ENCODE measurements at places on chromosomes 5 and 9.

DNA sequence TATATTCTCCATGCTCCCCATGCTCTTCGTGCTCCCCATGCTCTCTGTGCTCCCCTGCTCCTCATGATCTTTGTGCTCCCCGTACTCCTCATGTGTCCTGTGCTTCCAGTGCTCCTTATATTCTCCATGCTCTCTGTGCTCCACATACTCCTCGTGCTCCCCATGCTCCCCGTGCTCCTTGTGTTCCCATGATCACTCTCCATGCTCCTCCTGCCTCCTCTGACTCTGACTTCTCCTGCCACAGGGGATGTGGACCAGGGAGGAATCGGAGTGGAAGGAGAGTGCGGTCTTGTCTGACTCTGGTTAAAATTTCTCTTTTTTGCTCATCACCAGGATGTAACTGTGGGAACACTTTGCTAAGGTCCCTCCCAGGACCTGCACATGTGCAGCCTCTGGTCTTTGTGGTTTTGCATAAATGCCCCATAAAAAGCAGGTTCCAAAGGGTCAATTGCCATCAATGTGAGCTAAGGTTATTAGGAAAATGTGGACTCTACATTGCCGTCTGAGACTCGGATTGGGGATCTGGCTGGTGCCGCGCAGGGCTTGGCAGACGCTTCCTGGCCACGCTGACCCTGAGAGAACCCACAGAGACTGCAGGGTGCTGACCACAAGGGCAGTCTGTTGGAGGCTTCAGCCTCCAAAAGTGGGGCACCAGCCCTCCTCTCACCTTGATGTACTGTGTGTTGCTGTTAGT, 52.5 kb downstream of the TRIP13 start:
- H3K36me3 ChIP-seq: no peaks in the 10 kb centered on the region
- H3K27ac ChIP-seq: no peak overlapping the region
- no peaks in the 10 kb centered on the region for H3K4me1 ChIP-seq
- no peak overlapping the region for H3K4me3 ChIP-seq

DNA sequence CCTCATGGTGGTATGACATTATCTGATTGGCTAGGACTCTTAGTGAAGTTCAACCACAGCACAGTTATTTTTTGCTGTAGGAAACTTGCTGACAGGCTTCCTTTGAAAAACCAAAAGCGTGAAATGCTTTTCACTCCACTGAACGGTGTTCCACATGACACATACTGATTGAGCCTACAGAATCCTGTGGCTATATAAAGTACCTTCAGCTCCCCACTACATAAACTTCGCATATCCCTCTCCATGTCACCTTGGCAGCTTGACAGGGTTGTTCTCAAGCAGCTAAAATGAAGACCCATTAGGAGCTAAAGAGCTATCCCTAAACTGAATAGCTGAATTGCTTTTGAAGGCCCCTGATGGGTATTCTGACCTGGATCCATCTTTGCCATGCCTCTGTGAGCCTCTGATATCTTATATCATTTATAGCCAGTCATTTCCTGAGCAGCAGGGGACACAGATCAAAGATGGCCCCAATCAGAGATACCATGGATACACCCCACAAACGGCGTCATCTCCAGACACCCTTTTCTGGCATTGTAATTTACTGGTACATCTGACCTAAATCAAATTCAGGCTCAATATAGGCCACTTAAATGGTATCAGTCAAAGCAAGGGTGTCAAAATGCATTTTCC, 91.5 kb downstream of the APBA1 start:
- no peak overlapping the region for H3K4me3 ChIP-seq
- no peak overlapping the region for H3K27ac ChIP-seq
- H3K36me3 ChIP-seq: no peaks in the 10 kb centered on the region

DNA sequence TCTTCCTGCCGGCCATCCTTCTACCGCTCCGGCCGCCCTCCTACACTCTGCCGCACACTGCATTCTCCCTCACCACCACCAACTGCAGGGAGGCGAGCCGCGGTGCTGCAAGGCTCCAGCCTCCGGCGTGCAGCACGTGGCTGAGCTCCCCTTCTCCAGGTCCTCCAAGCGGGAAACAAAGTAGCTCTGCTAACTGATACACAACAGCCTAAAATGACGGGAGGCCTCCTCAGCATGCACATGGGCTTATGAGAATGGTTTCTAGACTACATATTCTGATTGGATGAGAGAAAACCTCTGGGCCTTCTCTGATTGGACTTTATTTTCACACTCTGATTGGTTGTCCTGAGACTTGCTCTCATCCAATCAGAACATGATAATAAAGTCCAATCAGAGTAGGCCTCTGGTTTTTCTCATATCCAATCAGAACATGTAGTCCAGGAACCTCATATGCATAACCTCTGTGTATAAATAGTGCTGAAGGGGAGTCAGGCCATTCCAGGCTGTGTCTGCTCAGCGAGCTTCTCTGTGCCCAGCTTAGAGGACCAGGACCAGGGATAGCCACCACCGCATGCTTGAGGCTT, 27.0 kb upstream of the ZNF354B start:
- H3K27ac ChIP-seq: no peak overlapping the region
- DNase-seq: no peak
- no peaks in the 10 kb centered on the region for H3K27me3 ChIP-seq
- no peaks in the 10 kb centered on the region for H3K36me3 ChIP-seq

DNA sequence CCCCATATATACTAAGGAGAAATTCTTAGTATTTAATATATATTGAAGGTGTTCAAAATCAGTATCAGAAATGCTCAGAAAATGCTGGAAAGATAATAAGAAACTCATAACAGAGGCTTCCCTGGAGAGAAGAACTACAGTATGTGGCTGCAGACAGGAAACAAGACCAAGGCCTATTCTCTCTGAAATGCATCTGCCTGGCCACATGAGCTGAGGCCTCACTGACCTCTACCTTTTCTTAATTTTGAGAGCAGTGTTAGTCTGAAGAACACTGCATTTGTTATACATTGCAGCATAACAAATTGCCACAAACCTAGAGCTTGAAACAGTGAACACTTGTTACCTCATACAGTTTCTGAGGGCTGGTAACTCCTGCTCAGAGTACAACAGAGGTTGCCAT, 133.4 kb upstream of the SPEF2 start:
- no peaks in the 10 kb centered on the region for H3K4me1 ChIP-seq
- H3K27ac ChIP-seq: no peak overlapping the region
- H3K36me3 ChIP-seq: no peaks in the 10 kb centered on the region

- H3K36me3 ChIP-seq: no peaks in the 10 kb centered on the region
- H3K27me3 ChIP-seq: no peaks in the 10 kb centered on the region
- no peak for DNase-seq
- H3K4me1 ChIP-seq: no peaks in the 10 kb centered on the region
Measured at GRCh38 chr5:167850911-167851310, 440.5 kb upstream of the WWC1 start.

GRCh38 chr5:127885176-127885575, 182.0 kb downstream of the CCDC192 start:
- DNase-seq: no peak
- H3K4me1 ChIP-seq: no peaks in the 10 kb centered on the region
- H3K27ac ChIP-seq: no peak overlapping the region
- H3K4me3 ChIP-seq: no peak overlapping the region

GRCh38 chr5:55570570-55570969, 35.8 kb upstream of the PLPP1 start:
- H3K4me3 ChIP-seq: no peak overlapping the region
- DNase-seq: no peak
- no peaks in the 10 kb centered on the region for H3K36me3 ChIP-seq
- H3K27me3 ChIP-seq: no peaks in the 10 kb centered on the region
- H3K27ac ChIP-seq: no peak overlapping the region

GRCh38 chr5:66824476-66824875, 228.3 kb downstream of the MAST4 start:
- H3K4me3 ChIP-seq: no peak overlapping the region
- peaks cover 12% of the 10 kb centered on the region for H3K4me1 ChIP-seq
- no peak for DNase-seq
- no peak overlapping the region for H3K27ac ChIP-seq
- H3K36me3 ChIP-seq: no peaks in the 10 kb centered on the region

DNA sequence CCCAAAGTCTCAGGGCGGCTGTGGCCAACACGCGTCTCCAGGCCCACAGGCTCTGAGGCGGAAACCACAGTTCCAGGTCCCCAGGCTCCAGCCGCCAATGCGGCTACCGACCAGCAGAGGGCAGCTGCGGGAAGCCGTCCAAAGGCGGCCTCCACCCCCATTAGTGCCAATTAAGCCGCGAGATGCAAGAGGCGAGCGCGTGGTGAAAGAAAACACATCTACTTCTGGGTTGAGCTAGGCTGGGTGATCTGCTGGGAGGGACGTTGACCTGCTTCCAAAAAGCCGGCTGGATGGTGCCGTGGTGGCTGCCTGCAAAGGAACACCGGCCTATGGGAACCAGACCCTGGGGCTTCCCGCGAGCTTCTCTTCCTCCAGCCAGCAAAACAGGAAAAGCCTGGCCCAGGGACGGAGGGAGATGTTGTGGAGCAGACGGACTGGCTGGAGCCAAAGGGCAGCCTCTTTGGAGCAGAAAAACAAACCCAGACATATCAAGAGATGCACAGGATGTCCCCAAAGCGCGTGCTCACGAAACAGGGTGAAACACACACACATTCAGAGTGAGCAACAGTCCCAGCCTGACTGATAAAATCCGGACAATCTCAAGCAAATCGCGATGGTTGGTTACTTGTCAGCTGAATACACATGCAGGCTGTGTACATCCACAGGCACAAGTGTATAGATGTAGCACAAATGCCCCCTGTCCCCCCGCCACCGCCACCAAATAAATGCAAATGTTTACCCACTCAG, 187.1 kb upstream of the BRINP1 start:
- no peaks in the 10 kb centered on the region for H3K27me3 ChIP-seq
- no peak overlapping the region for H3K27ac ChIP-seq
- DNase-seq: no peak
- H3K4me3 ChIP-seq: no peak overlapping the region
- no peaks in the 10 kb centered on the region for H3K36me3 ChIP-seq
- H3K4me1 ChIP-seq: no peaks in the 10 kb centered on the region

GRCh38 chr5:132998556-132998955, 27.8 kb downstream of the ZCCHC10 start:
- no peaks in the 10 kb centered on the region for H3K36me3 ChIP-seq
- DNase-seq: no peak
- no peaks in the 10 kb centered on the region for H3K27me3 ChIP-seq

DNA sequence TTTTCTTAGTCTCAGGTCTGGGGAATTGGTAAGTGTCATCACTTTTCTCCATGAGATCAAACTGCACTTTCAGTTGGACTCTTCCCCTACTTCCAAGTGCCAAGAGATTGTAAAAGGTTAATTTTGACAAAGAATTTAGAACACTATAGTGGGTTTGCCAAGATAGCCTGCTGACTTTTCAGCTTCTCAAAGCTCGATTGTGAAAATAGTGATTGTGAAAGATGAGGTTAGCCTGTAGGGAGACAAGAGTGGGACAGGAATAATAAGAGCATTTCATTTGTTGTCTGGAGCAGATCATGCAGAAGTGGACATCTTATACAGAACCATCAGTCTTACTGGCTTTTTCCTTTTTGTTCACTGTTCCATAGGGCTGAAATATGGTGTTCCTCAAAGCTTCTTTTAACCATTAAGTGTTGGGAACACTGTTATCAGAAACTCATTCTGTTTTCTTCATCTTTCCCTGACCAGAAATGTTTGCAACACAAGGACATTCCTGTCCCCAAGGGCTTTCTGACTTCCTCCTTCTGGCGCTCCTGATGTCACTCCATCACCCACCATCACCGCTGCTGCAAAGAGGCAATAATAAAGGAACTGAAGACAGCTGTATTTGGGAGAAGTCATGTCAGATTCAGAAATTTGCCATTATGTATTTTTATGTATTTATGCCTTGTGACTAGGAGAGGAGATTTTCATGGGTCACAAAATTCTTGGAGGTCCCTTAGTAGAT, 11.6 kb upstream of the SPTAN1 start:
- H3K36me3 ChIP-seq: peaks cover 27% of the 10 kb centered on the region
- no peak overlapping the region for H3K4me3 ChIP-seq
- no peak overlapping the region for H3K27ac ChIP-seq
- H3K4me1 ChIP-seq: no peaks in the 10 kb centered on the region
- H3K27me3 ChIP-seq: no peaks in the 10 kb centered on the region
- no peak for DNase-seq

GRCh38 chr9:97384406-97385262, 27.3 kb upstream of the TDRD7 start:
- H3K36me3 ChIP-seq: no peaks in the 10 kb centered on the region
- no peak overlapping the region for H3K27ac ChIP-seq
- no peaks in the 10 kb centered on the region for H3K27me3 ChIP-seq
- no peak for DNase-seq
- H3K4me3 ChIP-seq: no peak overlapping the region
- H3K4me1 ChIP-seq: no peaks in the 10 kb centered on the region

DNA sequence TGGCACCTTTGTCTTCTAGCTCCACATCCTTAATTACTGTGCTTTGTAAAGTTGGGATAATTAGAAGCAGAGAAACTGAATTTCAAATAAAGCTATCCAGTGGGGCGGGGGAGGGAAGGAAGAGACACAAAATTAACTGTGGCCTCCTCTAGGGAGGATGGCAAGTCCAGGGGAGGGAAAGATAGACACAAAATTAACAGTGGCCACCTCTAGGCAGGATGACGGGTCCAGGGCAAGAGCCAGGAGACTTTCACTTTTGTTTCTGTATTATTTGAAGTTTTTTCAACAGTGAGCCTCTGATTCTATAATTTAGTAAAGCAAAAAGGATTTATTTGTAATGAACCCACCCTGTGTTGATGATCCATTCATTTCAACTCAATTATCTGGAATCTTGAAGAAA, 335.9 kb downstream of the MSX2 start:
- no peak overlapping the region for H3K27ac ChIP-seq
- H3K4me3 ChIP-seq: peak overlapping the region; percentile 31
- H3K27me3 ChIP-seq: no peaks in the 10 kb centered on the region
- no peaks in the 10 kb centered on the region for H3K36me3 ChIP-seq
- no peak for DNase-seq

GRCh38 chr9:134294153-134295071, 31.8 kb upstream of the RXRA start:
- DNase-seq: no peak
- H3K27me3 ChIP-seq: no peaks in the 10 kb centered on the region
- no peaks in the 10 kb centered on the region for H3K36me3 ChIP-seq

DNA sequence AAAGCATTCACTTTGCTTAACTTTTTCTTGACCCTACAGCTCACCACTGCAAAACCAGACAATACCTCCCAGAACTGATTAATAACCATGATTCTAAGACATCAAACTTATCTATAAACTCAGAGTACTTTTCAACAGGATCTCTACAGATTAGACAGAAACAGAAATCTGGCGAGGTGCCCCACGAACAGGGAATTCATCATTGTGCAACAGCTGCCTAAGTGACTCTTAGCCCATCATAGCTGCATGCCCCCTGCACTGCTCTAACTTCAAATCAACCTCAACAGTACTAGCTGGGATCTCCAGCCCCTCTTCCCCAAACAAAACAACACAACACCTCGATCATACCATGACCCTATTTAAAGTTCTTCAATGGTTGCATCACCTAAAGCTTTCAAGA, 16.1 kb upstream of the COL23A1 start:
- H3K4me1 ChIP-seq: no peaks in the 10 kb centered on the region
- DNase-seq: no peak

- no peak overlapping the region for H3K27ac ChIP-seq
- H3K4me3 ChIP-seq: no peak overlapping the region
- no peaks in the 10 kb centered on the region for H3K27me3 ChIP-seq
- no peak for DNase-seq
Measured at GRCh38 chr5:37424441-37424840, 45.3 kb downstream of the WDR70 start.

- no peak for DNase-seq
- H3K27ac ChIP-seq: no peak overlapping the region
- no peak overlapping the region for H3K4me3 ChIP-seq
- no peaks in the 10 kb centered on the region for H3K36me3 ChIP-seq
- no peaks in the 10 kb centered on the region for H3K27me3 ChIP-seq
- H3K4me1 ChIP-seq: no peaks in the 10 kb centered on the region
Measured at GRCh38 chr5:157767689-157768088, 24.2 kb downstream of the LSM11 start.
